ENCODE measurements at places on chromosomes 11 and 22.

GRCh38 chr11:9180784-9181183 is 84.4 kb downstream of the DENND5A start:
- DNase-seq: no peak

DNA sequence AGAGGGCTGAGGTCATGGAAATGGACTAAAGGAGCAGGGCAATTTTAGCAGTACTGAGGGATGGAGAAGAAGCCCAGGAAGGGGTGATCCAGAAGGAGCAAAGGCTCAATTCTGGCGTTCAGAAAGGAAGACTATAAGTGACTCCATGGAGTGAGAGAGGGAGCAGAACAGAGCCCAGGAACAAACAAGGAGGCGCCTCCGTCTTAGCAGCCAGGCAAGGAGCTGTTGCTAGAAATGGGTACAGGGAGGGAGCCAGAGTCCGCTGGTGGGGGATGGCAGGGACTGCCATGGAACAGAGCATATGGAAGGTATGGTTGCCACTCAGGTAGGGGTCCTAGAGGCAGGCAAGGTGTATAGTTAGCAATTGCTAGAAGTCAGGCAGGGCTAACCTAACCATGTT is 20.5 kb upstream of the STK33 start:
- DNase-seq: no peak

GRCh38 chr22:27213766-27214581 is 556.6 kb downstream of the MIAT start:
- DNase-seq: no peak

DNA sequence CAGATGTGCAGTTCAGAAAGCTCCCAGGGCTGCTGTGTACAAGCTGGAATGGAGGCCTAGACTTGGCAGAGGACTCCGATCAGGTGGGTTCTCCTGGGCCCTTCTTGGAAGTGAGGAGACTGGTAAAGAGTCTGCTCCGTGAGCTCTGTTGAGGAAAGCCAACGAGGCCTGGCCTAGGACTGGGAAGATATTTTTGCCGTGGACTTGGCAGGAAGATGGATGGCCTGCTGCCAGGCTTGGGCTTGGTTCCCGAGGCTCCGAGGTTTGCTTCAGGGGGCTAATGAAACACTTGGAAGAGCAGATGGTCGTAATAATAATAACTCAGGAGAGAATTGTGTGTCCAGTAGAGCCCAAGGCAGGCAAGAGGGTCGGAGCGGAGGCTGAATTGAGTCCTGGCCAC is 3.9 kb downstream of the GALR3 start:
- DNase-seq: no peak

GRCh38 chr11:9037963-9038362 is 34.2 kb upstream of the NRIP3 start:
- DNase-seq: no peak

DNA sequence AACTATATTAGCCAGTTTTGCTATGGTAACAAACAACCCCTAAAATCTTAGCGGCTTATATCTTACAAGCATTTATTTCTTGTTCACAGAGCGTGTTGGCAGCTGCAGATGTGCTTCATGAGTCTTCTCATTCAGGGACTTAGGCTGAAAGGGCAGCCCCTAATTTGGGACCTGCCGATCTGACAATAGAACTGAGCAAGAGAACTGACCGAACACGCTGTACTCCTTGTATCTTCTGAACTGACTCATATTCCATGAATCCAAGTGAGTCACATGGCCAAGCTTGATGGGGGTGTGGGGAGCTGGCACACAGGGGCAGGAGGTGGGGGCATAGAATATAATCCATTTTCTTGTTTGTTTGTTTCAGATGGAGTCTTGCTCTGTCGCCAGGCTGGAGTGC is 481.7 kb upstream of the CADM1 start:
- no peak for DNase-seq

- DNase-seq: no peak
Observed at GRCh38 chr11:60910281-60910687, 3.7 kb upstream of the TMEM109 start.

GRCh38 chr11:90536301-90536700 is 313.5 kb upstream of the CHORDC1 start:
- DNase-seq: no peak

- no peak for DNase-seq
Observed at GRCh38 chr11:47950396-47950795, 30.0 kb upstream of the PTPRJ start.
